NCI-H2107 (cell line): ENCODE measurements at places on chromosomes 16 and 17.

- DNase-seq, result no peak
Measured at GRCh38 chr16:70777973-70778406, 23.0 kb downstream of the VAC14 start.

DNA sequence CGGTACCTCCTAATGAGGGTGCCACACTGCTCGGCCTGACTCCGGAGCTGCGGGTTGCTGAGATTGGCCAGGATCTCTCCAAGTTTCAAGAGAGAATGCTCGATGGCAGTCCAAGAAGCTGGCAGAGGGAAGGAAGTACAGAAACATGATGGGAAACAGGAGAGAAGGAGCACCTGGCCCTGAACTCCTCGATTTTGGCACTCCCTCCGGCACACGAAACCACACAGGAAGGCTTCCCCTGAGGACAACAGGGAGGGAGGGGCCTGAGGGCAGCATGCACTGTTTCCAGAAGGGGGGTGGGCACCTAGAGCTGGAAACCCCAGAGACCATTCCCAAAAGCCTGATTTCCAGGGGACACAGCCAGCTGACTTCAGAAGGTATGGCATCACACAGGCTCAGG is 18.1 kb downstream of the CSF3 start:
- DNase-seq, result no peak

DNA sequence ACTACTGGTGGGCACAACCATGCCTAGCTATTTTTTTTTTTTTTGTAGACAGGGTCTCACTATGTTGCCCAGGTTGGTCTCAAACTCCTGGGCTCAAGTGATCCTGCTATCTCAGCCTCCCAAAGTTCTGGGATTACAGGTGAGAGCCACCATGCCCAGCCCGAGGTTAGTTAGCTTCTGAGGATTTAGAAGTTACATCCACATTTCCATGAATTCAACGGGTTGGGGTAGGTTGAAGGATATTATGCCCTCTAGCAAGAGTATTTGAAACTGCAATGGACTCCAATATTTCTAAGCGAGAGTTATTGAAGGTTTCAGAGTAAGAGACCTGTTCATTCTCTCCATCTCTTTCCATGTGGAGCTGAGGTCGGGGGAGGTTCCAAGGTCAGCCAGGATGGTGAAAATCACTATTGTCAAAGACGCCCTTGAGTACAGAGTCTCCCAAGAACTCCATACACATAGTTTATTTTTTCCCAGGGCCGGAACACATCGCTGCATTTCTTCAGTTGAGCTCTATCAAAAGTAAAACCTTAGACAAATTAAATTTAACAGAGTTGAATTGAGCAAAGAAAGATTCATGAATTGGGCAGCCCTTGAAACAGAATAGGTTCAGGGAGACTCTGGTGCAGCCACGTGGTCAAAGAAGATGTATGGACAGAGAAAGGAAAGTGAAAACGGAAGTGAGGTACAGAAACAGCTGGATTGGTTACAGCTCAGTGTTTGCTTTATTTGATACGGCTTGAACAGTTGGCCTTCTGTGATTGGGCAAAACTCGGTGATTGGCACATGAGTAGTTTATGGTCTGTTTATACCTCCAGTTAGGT is 19.0 kb upstream of the ITPRIPL2 start:
- no peak for DNase-seq

GRCh38 chr17:67403065-67403464 is 26.0 kb downstream of the PITPNC1 start:
- DNase-seq, result no peak

DNA sequence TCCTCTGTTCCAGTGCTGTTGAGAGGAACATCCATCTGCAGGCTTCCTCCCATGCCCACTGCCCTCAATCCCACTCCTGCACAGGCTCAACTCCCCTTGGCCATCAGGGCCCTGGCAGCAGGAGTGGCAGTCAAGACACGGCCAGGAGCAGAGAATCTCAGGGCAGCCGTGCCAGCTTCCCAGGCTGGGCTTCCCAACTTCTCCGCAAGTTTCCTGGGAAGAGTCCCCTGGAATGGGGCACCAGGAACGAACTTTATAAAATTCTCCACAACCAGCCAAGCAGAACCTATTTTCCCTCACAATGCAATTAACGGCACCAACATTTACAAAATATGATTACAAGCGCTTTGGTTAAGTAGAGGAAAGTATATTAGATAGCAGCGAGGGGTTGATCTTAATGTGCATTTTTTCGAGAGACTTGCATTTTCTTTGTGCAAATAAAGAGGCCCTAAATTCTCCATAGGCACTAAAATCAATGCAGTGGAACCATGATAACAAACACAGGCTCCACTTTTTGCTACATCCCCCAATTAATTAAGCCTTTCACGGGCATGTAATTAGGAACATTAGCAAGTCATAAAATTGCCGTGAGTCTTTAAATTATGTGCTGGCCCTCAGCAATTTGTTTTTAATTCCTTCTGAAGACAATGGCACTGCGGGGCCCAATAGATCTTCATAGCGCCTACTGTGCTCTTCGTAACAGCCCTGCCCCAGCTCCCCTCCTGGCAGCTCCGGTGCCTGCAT is 99.9 kb upstream of the LHX1 start:
- DNase-seq, result no peak

DNA sequence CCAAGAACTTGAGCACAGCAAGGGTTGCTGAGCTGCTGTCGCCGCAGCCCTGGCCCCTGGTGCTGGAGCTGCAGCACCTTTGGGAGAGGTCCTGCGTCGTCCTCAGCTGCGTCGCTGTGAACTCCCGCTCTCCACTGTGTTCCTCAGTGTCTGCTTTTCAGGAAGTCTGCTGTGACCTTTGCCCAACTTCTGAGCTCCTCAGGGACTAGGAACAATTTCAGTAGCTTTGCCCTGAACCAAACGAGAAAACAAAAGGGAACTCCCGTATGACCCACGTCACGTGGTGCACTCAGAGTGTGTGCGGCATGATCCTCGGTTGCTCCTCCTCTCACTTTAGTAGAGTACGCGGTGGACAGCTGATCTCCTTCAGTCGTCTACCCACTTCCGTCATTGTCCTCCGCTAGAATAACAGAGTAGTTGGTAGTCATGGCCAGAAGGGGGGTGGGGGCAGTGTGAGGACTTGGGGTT is 44.2 kb downstream of the WDR45B start:
- no peak for DNase-seq

- no peak for DNase-seq
Measured at GRCh38 chr17:13202835-13203234, 185.0 kb upstream of the ELAC2 start.

- DNase-seq, result no peak
Measured at GRCh38 chr17:82161216-82161615, 51.4 kb downstream of the CCDC57 start.

DNA sequence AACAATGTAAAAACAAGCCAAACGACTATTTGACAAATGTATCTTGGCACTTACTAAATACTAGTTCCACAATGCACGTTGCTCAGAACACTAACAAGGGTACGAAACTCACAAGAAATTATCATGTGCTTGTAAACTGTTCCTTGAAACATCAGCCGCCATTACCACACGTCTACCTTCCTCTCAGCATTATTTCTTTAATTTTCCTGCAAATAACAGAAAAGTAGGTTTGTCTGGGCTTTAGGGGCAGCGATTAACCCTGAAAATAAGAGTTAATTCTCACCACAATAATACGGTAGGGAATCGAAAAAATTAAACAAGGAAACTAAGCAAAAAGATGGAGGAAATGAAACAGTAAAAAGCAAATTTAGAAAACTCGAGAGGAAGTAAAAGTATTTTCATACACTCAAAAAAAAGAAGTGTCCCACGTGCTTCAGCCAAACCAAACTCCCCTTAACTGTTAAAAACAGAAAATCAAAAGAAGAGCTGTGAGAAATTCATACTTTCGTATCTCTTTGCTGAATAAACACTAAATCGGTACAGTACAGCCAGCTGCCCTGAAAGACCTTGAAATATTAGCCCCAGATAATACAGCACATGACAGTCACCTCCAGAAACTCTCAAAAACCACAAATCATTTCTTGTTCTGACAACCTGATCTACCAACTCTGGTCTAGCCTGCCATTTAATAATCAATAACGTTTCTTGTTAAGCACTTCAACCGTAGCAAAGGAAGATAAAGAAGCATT is 1.2 kb downstream of the ARHGAP17 start:
- no peak for DNase-seq

DNA sequence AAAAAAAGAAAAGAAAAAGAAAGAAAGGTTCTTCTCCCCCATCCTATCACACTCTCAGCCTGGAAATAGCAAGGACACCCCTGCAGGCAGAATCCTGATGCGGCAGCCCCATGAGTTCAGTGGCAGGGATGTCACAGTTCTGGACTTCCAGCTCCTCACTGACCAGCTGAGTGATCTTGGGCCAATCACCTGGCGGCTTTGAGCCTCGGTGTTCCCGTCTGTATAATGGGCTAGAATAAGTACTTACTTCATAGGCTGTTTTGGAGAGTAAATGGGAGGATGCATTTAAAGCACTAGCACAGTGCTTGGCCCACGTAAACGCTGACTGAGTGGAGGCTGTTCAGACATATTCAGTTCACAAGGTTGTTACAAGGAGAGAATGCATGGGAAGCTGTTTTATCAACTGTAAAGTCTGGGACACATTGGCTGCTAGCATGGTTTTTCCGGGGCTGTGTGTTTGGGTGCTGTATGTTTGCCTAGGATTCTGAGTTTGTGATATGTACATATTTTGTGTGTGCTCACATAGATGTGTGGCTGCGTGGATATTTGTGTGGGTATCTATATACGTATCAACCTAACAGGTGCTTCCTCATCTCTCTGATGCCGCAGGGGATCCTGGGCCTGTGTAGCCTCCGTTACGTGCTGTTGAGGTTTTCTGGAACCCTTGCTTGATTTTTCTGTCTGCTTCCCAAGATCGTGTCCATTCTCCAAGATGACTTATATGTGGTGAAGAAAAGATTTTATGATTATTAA is 3.4 kb downstream of the BHLHA9 start:
- no peak for DNase-seq

- DNase-seq, result no peak
Measured at GRCh38 chr17:62717889-62718288, 90.2 kb downstream of the MARCHF10 start.

DNA sequence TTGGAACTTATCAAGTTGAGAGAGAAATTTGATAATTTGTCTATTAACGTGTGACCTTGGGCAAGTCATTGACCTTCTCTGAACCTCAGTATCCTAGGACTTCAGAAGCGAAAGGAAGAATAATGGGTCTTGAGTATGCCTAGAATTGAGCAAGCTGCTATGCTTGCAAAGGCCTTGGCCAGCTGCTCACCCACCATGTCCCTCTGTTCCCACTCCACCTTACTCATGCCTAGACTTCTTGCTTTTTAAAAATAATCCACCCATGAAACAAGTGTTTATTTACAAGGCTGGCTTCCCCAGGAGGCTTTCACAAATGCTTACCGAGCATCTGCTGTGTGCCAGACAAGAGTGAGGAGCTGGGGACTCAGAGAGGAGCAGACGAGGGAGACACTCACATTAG is 590.6 kb downstream of the MAF start:
- peak; percentile 33 for DNase-seq

DNA sequence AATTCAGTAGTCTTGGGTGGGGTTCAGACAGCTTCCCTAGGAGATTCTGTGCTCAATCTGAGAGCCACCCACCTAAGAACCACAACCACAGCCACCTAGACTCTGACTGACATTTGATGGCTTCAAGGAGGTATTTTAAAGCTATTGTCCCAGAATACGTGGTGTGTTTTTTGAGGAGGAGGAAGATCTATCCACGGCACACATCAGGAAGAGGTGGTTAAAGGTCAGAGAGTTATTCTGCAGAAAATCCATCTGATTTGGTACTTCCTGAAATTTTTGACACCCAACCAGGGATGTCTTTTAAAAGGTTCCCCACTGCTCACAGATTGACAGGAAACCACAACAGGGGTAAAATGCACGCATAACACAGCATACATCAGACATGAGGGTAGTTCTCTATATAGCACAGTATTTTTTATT is 25.1 kb downstream of the SMARCE1 start:
- DNase-seq, result no peak

DNA sequence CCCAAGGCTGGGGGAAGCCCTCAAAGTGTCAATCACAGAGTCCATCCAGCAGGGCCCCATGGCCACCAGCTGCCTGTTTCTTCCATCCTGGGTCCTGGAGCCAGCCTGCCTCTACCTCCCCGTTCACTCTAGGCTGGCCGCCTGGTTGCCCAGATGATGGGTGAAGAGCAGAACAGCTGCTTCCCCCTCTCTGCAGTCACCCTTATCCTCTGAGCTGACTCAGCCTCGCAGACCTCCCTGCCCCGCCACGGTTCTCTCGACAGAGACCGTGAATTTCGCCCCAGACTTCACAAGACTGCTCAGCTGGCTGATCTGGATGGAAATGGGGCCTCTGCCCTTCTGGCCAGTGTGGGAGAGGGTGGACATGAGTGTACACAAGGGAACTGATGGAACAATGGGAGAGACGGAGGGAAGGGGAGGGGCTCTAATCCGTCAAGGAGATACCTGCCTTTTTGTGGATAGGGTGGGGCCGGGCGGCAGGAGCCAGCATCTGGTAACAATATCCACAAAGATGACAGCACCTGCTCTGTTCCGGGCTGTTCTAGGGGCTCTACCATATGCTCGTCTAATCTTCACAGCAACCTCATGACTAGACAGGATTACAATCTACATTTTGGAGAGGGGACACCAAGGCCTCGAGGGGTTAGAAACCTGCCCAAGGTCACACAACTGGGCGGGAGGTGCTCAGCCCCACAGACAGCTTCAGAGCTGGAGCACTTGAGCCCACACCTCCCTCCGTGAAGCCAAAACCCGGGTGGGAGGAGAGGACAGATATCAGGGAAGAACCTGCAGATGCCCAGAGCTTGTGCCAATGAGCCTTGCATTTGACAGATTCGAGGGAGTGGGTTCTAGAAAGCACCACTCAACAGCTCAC is 136.0 kb downstream of the SDK2 start:
- DNase-seq, result no peak

GRCh38 chr16:16096121-16096857 is 127.0 kb downstream of the ABCC6 start:
- no peak for DNase-seq

GRCh38 chr17:51700011-51700760 is 439.8 kb downstream of the UTP18 start:
- DNase-seq, result no peak

GRCh38 chr16:85002099-85002541 is 9.2 kb downstream of the ZDHHC7 start:
- DNase-seq, result no peak

DNA sequence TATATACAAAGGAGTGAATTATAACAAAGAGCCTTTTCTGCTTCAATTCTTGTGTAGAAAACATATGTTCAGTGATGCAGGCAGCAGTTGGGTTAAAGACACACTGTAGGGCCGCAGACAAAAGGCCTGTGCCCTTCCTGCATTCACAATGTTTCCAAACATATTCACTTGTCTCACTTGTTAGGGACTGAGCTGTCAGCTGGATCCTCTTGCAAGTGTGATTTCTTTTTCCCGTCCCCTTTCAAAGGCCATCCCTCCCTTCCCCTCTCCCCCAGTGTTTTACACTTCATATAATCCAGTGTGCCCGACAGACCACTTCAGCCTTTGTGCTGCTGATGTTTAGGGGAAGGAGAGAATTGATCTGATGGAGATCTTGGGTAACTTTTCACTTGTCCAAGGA is 217.0 kb downstream of the FTO start:
- DNase-seq, result no peak

- no peak for DNase-seq
Measured at GRCh38 chr17:50259477-50260324, 14.6 kb upstream of the TMEM92 start.

GRCh38 chr16:48864055-48864454 is 254.1 kb upstream of the N4BP1 start:
- DNase-seq, result no peak
